ENCODE measurements at places on chromosomes 7 and 10. TPM values are rescaled to one million over a fixed set of nuclear protein-coding genes. Genes with fewer than 3 reads are reported as not detected.

The ARHGEF35 gene
- 4.9 TPM for total RNA-seq

The NME8 gene
- total RNA-seq = not detected

The SPDYE16 gene
- not detected for total RNA-seq

The UNCX gene
- not detected for total RNA-seq

The LOXL4 gene
- 7.5 TPM for total RNA-seq

The LRRC17 gene
- total RNA-seq = 4.2 TPM

The ELN gene
- total RNA-seq = 137 TPM

The DENND2A gene
- total RNA-seq = 10.4 TPM

The UMAD1 gene
- total RNA-seq = 13.0 TPM

The LRRC18 gene
- total RNA-seq = not detected

The FKBP6 gene
- not detected for total RNA-seq

The NOS3 gene
- 8.5 TPM for total RNA-seq

The IKZF1 gene
- total RNA-seq = 10.0 TPM

The PNLIP gene
- not detected for total RNA-seq

The SEMA3D gene
- total RNA-seq = 1.9 TPM

The UNC5B gene
- total RNA-seq = 0.85 TPM

The TMEM273 gene
- 18.5 TPM for total RNA-seq

The TCERG1L gene
- not detected for total RNA-seq

The SYT15 gene
- total RNA-seq = 7.9 TPM

The FBXO24 gene
- 0.44 TPM for total RNA-seq

The VWDE gene
- not detected for total RNA-seq

The HOXA3 gene
- 3.5 TPM for total RNA-seq

The KNDC1 gene
- not detected for total RNA-seq

The ENO4 gene
- total RNA-seq = 0.38 TPM

The HOXA11 gene
- total RNA-seq = 1.8 TPM

The LMOD2 gene
- total RNA-seq = not detected

The IQUB gene
- 0.38 TPM for total RNA-seq

The CRTAC1 gene
- total RNA-seq = 0.57 TPM

The ASZ1 gene
- total RNA-seq = not detected

The MARVELD1 gene
- 21.6 TPM for total RNA-seq

The HECW1 gene
- 0.38 TPM for total RNA-seq

The SYT15B gene
- 2.4 TPM for total RNA-seq

The AKAP9 gene
- 122 TPM for total RNA-seq

The PRSS1 gene
- not detected for total RNA-seq

The STEAP4 gene
- 39.8 TPM for total RNA-seq

The JAKMIP3 gene
- 0.17 TPM for total RNA-seq
